ENCODE measurements at places on chromosomes 1 and 21. TPM values are rescaled to one million over a fixed set of nuclear protein-coding genes. Genes with fewer than 3 reads are reported as not detected.

WDR64 gene
- total RNA-seq, result 0.04 TPM

PPM1J gene
- total RNA-seq, result 2.1 TPM

IRF6 gene
- total RNA-seq, result 0.49 TPM

SLC45A1 gene
- 0.35 TPM for total RNA-seq

USF1 gene
- 46.9 TPM for total RNA-seq

NFASC gene
- 1.0 TPM for total RNA-seq

KCNE2 gene
- total RNA-seq, result 0.22 TPM

CFAP126 gene
- not detected for total RNA-seq

PIK3C2B gene
- 24.9 TPM for total RNA-seq

C1orf94 gene
- not detected for total RNA-seq

RGS4 gene
- 1.8 TPM for total RNA-seq

CFAP141 gene
- total RNA-seq, result not detected

JAM2 gene
- total RNA-seq, result 18.7 TPM

CCDC185 gene
- total RNA-seq, result not detected

C1orf74 gene
- total RNA-seq, result 2.5 TPM

SPRR2G gene
- total RNA-seq, result not detected

PPIAL4G gene
- total RNA-seq, result 0.04 TPM

COL16A1 gene
- total RNA-seq, result 229 TPM

S100A11 gene
- 97.6 TPM for total RNA-seq

GFI1 gene
- total RNA-seq, result 0.13 TPM

PCNT gene
- 28.3 TPM for total RNA-seq

SPATA17 gene
- 3.0 TPM for total RNA-seq

HSF2BP gene
- total RNA-seq, result 1.2 TPM

FMOD gene
- 258 TPM for total RNA-seq

NR5A2 gene
- 3.7 TPM for total RNA-seq

All from muscle of leg (tissue), 16 donors.